ENCODE measurements at places on chromosomes 7 and 10. TPM values are rescaled to one million over a fixed set of nuclear protein-coding genes. Genes with fewer than 3 reads are reported as not detected.

DNA sequence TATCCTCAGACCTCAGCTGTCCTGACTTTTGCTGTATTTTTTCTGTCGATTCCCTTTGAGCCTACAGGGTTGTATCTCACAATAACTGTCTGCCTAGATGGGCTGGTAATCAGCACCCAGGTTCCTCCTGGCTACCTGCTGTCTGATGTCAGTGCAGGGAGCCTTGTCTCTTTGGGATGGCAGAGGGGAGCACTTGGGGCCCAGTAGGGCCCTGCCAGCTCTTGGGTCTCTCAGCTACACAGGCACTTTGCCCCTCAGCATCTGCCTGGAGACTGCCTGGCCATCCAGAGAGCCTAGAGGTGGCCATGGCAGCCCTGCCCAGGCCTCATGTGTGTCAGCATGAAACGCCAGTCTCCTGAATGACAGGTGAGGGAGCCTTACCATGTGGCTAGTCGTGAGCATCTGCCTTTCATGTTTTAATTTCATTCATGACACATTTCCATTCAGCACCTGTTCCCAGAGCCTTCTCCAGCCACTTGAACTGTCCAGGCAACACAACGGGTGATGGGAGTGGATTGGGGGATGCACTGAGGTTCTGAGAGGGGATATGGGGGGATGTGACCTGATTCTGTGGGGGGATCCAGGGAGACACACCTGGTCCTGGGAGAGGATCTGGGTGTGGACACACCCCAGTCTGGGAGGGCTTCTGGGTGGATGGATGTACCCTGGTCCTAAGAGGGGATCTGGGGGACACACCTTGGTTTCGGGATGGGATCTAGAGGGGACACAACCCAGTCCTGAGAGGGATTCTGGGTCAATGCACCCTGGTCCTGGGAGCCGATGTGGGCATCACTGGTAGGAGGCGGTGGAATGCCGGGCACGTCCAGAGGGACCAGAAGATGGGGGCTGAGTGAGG lies 21.9 kb downstream of the ADCY1 start:
- no peaks in the 10 kb centered on the region for H3K36me3 ChIP-seq
- no peak overlapping the region for H3K4me3 ChIP-seq
- H3K4me1 ChIP-seq: no peaks in the 10 kb centered on the region

- H3K27ac ChIP-seq: no peak overlapping the region
- no peak for DNase-seq
- no peak overlapping the region for H3K4me3 ChIP-seq
- H3K36me3 ChIP-seq: no peaks in the 10 kb centered on the region
These were observed 5.7 kb downstream of the HIPK2 start for GRCh38 chr7:139772115-139772514.

- no peak overlapping the region for H3K4me3 ChIP-seq
- peaks cover 48% of the 10 kb centered on the region for H3K4me1 ChIP-seq
- DNase-seq: peak; percentile 61
- H3K27ac ChIP-seq: peak overlapping the region; percentile 27
- H3K36me3 ChIP-seq: no peaks in the 10 kb centered on the region
- no peaks in the 10 kb centered on the region for H3K27me3 ChIP-seq
These were observed 19.3 kb downstream of the PPP1R3C start for GRCh38 chr10:91613411-91614187.

DNA sequence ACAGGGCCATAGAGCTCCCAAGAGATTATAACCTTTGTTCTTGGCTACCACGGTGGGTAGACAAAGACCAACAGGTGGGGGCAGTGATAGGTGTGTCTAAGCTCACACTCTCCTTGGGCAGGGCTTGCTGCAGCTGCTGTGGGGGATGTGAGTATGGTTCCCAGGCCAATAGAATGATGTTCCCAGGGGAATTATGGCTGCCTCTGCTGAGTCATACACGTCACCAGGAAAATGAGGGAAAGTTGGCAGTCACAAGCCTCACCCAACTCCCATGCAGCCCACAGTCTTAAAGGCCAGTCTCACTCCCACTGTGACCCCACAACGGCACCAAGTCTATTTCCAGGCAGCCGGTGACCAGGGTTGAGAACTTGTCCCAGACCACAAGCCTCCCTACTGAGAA lies 453.4 kb upstream of the PODXL start:
- DNase-seq: no peak
- H3K4me3 ChIP-seq: no peak overlapping the region
- H3K27ac ChIP-seq: no peak overlapping the region

GRCh38 chr10:89391907-89392756 lies at the start of gene IFIT1:
TSS of gene IFIT1 (plus strand) at chr10:89392623. CDS start at chr10:89392713, 90 bp downstream.
- peak; percentile 31 for DNase-seq
- peak within 1 kb of the TSS; percentile 69 for H3K27ac ChIP-seq
- H3K27me3 ChIP-seq: no peaks in the 10 kb centered on the region
- H3K4me3 ChIP-seq: peak within 1 kb of the TSS; percentile 88
- peaks cover 10% of the 10 kb centered on the region for H3K4me1 ChIP-seq
- H3K36me3 ChIP-seq: no peaks in the 10 kb centered on the region

GNAT3 gene
- not detected for total RNA-seq

HOXA11 gene
- total RNA-seq: 0.28 TPM
